ENCODE measurements at places on chromosomes 2 and 18.

DNA sequence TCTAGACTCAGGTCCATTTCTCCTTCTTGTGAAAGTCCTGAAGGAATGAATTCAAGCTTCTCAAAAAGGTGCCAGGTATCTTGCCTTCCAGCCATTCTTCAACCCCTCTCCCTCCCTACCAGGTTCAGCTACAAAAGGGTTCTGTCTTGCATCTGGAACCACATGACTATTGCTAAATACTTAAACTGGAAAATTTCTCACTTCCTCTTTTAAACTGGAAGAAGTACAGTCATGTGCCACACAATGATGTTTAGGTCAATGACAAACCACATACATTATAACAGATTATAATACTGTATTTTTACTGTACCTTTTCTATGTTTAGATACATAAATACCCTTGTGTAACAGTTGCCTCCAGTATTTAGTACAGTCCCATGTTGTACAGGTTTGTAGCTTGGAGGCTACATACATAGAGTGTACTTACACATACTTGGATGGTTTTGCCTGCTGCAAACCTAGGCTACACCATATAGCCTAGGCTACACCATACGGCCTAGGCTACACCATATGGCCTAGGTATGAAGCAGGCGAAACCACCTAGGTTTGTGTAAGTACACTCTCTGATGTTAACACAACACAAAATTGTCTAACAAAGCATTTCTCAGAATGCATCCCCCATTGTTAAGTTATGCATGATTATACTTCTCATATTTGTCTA lies 142.0 kb upstream of the DNMT3A start:
- H3K36me3 ChIP-seq = peaks cover 34% of the 10 kb centered on the region
- H3K27me3 ChIP-seq = no peaks in the 10 kb centered on the region
- no peak overlapping the region for H3K4me3 ChIP-seq
- DNase-seq = no peak
- peak overlapping the region; percentile 6 for H3K27ac ChIP-seq

GRCh38 chr2:46258937-46259776 lies 38.0 kb upstream of the EPAS1 start:
- peaks cover 4% of the 10 kb centered on the region for H3K4me1 ChIP-seq
- H3K4me3 ChIP-seq = no peak overlapping the region
- no peak overlapping the region for H3K27ac ChIP-seq
- H3K36me3 ChIP-seq = no peaks in the 10 kb centered on the region

- no peaks in the 10 kb centered on the region for H3K27me3 ChIP-seq
- H3K4me1 ChIP-seq = peaks cover 48% of the 10 kb centered on the region
- peak overlapping the region; percentile 75 for H3K4me3 ChIP-seq
- peak overlapping the region; percentile 92 for H3K27ac ChIP-seq
- peaks cover 43% of the 10 kb centered on the region for H3K36me3 ChIP-seq
Observed at GRCh38 chr2:106137731-106138521, 56.2 kb downstream of the UXS1 start.

- no peak overlapping the region for H3K27ac ChIP-seq
- DNase-seq = no peak
- H3K36me3 ChIP-seq = no peaks in the 10 kb centered on the region
- H3K4me1 ChIP-seq = no peaks in the 10 kb centered on the region
Observed at GRCh38 chr2:67548317-67549201, 151.4 kb downstream of the ETAA1 start.

- DNase-seq = no peak
- no peaks in the 10 kb centered on the region for H3K36me3 ChIP-seq
- peaks cover 8% of the 10 kb centered on the region for H3K4me1 ChIP-seq
- no peak overlapping the region for H3K27ac ChIP-seq
- no peak overlapping the region for H3K4me3 ChIP-seq
- H3K27me3 ChIP-seq = no peaks in the 10 kb centered on the region
Observed at GRCh38 chr2:25198209-25198525, 29.8 kb upstream of the POMC start.

GRCh38 chr18:60245096-60245495 lies 127.5 kb downstream of the MC4R start:
- no peak overlapping the region for H3K4me3 ChIP-seq
- no peaks in the 10 kb centered on the region for H3K27me3 ChIP-seq
- DNase-seq = no peak
- no peak overlapping the region for H3K27ac ChIP-seq
- no peaks in the 10 kb centered on the region for H3K4me1 ChIP-seq

DNA sequence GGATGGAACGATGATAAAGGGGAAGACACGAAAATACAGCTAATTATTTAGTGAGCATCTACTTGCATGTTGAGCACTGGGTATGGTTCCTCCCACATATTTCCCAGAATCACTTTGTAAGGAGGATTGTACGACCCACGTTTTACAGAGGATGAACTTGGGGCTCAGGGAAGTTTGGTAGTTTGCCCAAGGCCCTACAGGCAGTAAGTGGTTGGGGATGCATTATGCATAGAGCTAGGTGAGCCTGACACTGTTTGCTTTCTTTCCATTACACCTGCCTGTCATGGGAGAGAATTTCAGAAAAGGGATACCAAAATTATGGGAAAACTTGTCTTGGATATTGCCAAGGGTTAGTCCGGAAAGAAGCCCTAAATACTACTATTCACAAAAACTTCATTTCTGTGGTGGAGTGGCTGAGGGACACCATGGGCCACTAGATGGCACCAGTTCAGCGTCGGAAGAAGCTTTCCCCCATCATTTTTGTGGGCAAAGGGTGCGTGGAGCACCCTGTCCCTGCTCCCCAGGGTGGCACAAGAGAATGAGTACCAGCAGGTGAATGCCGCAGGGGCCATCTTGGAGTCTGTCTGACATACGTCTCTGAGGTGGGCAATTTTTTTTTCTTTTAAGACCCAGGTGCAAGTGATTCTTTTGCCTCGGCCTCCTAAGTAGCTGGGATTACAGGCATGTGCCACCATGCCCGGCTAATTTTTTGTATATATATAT lies 23.5 kb upstream of the C18orf32 start:
- peak; percentile 67 for DNase-seq
- H3K27ac ChIP-seq = no peak overlapping the region
- H3K36me3 ChIP-seq = no peaks in the 10 kb centered on the region
- H3K4me1 ChIP-seq = no peaks in the 10 kb centered on the region
- no peak overlapping the region for H3K4me3 ChIP-seq

DNA sequence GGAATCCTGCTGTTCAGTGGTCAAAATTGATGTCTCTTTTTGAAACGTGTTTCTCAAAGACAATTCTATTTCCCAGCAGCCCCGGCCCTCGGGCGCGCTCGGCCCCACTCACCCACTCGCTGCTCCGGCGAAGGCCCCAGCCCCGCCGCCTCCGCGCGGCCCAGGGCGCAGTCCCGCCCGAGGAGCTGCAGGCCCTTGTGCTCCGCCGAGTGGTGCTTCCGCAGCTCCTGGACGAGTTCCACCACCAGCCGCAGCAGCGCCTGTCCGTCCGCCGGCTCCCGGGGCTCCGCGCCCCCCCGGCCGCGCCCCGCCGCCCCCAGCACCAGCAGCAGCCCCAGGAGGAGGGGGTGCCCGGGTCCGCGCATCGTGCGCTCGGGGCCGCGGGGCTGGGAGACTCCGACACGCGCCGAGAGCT lies 413 bp downstream of the ALKAL2 start:
- H3K27ac ChIP-seq = no peak overlapping the region
- peaks cover 11% of the 10 kb centered on the region for H3K4me1 ChIP-seq
- H3K36me3 ChIP-seq = peaks cover 12% of the 10 kb centered on the region
- peak; percentile 42 for DNase-seq

GRCh38 chr2:15673919-15674636 lies 82.4 kb downstream of the DDX1 start:
- H3K4me1 ChIP-seq = no peaks in the 10 kb centered on the region
- no peaks in the 10 kb centered on the region for H3K36me3 ChIP-seq
- no peak for DNase-seq
- no peak overlapping the region for H3K27ac ChIP-seq
- H3K4me3 ChIP-seq = no peak overlapping the region

- H3K27me3 ChIP-seq = no peaks in the 10 kb centered on the region
- H3K27ac ChIP-seq = no peak overlapping the region
- DNase-seq = no peak
- H3K36me3 ChIP-seq = peaks cover 19% of the 10 kb centered on the region
Observed at GRCh38 chr2:28201671-28202180, 190.9 kb upstream of the FOSL2 start.

GRCh38 chr2:198664321-198664720 lies 793.4 kb downstream of the SATB2 start:
- H3K4me1 ChIP-seq = no peaks in the 10 kb centered on the region
- H3K27me3 ChIP-seq = no peaks in the 10 kb centered on the region
- no peak overlapping the region for H3K27ac ChIP-seq
- no peak overlapping the region for H3K4me3 ChIP-seq
- no peak for DNase-seq
- no peaks in the 10 kb centered on the region for H3K36me3 ChIP-seq

DNA sequence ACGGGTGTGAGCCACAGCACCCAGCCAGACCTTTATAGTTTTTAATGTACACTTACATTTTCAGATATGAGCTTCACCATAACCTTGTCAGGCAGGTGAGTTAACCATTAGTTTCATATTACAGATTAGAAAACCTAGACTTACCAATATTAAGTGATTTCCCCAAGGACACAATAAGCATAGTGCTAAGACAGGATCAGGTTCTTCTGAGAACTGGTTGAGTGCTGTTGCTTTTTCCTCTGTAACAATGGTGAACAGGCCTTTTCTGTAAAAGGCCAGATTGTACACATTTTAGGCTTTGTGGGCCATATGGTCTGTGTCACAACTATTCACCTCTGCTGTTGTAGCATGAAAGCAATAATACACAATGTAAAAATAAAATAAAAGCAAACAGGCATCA lies 332.0 kb downstream of the PIK3C3 start:
- no peaks in the 10 kb centered on the region for H3K36me3 ChIP-seq
- no peaks in the 10 kb centered on the region for H3K27me3 ChIP-seq
- DNase-seq = no peak

DNA sequence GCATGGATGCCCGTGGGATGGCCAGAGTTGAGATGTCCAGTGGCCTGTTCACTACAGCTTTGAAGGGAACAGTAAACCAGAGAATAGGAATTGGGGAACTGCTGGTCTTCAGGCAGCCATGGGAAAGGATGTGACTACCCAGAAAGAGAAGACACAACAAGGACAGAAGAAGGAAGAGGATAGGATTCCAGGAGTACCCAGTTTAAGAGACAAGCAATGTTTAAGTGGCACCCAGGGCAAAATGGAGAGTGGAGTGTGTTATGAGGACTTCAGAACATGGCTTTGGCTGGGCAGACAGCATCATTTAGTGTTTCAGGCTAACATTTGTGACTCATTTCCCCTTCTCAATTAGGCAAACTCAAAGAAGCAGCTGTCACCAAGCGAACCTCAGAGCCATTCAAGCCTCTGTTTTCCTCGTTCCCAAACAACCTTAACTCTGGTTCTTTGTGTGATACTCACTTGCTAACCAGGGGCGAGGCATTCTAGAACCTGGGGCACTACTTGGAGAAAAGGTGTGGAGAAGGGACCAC lies 4.0 kb upstream of the FAM124B start:
- peaks cover 10% of the 10 kb centered on the region for H3K27me3 ChIP-seq
- H3K4me1 ChIP-seq = peaks cover 5% of the 10 kb centered on the region
- H3K27ac ChIP-seq = no peak overlapping the region
- no peak for DNase-seq
- no peak overlapping the region for H3K4me3 ChIP-seq
- no peaks in the 10 kb centered on the region for H3K36me3 ChIP-seq

DNA sequence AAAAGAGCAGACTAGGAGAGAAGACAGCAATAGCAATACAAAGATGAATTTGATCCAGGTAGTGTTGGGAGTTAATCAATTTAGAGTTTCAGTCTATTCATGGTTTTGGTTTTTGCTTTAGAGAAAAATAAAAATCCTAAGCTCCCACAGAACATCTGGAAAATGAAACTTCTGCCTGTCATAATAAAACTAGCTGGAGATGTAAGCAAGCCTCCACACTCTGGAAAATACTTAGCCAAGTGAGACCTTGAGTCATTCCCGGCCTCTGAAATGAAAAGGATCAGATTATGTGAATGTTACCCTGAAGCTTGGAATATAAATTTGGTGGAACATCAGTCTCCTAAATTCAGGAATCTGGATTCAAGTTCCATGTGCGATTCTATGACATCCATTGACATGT lies 485.6 kb upstream of the SPRED2 start:
- H3K27ac ChIP-seq = no peak overlapping the region
- no peaks in the 10 kb centered on the region for H3K4me1 ChIP-seq
- H3K27me3 ChIP-seq = no peaks in the 10 kb centered on the region
- no peak for DNase-seq
- H3K4me3 ChIP-seq = no peak overlapping the region

GRCh38 chr2:66604326-66604725 lies 169.4 kb downstream of the MEIS1 start:
- H3K4me3 ChIP-seq = no peak overlapping the region
- H3K27ac ChIP-seq = no peak overlapping the region
- H3K27me3 ChIP-seq = no peaks in the 10 kb centered on the region
- no peak for DNase-seq

GRCh38 chr2:28445448-28446258 lies 50.2 kb upstream of the PLB1 start:
- H3K4me1 ChIP-seq = peaks cover 82% of the 10 kb centered on the region
- peak overlapping the region; percentile 96 for H3K27ac ChIP-seq
- no peaks in the 10 kb centered on the region for H3K36me3 ChIP-seq
- H3K27me3 ChIP-seq = no peaks in the 10 kb centered on the region
- peak; percentile 74 for DNase-seq

DNA sequence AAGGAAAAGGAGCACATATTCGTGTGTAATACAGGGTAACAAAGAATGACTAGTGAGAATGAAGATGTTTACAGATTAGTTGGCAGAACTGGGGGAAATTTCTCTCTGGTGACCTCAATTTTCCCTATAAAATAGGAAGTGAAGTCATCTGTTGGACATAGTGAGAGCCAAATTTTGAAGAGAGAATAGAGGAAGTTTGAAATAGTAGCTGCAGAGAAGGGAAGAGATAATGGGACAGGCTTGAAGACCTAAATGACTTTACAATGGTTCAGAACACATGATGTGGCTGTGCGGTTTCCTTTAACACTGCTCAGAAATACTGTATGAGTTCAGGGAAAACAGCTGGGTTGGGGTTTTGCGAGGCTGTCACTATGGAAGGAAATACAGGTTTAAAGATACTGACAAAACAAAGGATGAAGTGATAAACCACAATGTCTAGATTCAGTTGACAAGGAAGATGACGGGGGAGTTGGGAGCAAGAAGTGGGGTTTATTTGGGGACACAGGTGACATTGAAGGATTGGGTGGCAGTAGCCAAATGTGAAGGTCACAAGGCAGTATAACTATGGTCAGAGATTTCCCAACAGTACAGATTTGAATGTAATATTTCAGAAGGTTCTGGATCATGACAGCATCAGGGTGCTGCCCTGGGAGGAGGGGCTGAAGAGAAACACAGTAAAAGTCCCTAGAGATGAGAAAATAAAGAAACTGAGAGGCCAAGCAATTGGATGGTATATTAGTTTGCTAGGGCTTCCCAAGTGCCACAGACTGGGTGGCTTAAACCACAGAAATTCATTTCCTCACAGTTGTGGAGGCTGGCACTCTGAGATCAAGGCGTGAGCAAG lies 82.6 kb upstream of the TANK start:
- no peaks in the 10 kb centered on the region for H3K27me3 ChIP-seq
- no peaks in the 10 kb centered on the region for H3K36me3 ChIP-seq
- H3K4me3 ChIP-seq = peak overlapping the region; percentile 34
- peaks cover 63% of the 10 kb centered on the region for H3K4me1 ChIP-seq

- no peak for DNase-seq
- no peak overlapping the region for H3K4me3 ChIP-seq
- no peaks in the 10 kb centered on the region for H3K36me3 ChIP-seq
- peaks cover 8% of the 10 kb centered on the region for H3K27me3 ChIP-seq
- H3K27ac ChIP-seq = no peak overlapping the region
Observed at GRCh38 chr18:57923611-57924010, 120.4 kb upstream of the NEDD4L start.
